ENCODE measurements at places on chromosomes 3 and 15.

DNA sequence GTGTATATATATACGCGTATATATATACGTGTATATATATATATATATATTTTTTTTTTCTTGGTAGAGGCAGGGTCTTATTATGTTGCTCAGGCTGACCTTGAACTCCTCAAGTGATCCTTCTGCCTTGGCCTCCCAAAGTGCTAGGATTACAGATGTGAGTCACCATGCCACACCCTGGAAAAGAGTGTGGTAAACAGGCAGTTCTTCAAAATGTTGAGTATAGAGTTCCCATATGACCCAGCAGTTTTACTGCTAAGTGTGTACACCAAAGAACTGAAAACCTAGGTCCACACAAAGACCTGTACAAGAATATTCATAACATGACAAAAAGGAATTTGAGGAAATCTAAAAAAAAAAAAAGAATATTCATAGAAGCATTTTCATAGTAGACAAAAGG is 71.8 kb upstream of the GCNT3 start:
- no peak for DNase-seq

DNA sequence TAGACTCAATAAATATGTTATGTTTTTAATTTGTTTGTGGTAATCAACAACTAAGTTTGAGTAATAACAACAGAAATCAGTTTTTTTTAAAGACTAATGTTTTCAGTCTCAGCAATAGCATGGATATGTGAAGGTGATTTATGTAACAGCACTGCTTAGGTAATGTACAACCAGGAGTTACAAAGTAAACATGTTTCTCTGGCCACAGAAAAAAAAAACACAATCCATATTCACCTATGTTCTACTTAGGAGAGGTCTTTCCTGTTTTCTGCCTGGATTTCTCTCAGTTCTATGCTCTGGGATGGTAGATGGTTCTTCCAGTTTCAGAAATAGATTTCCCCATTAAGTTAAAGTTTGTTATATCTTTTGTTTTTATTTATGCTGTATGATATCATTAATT is 579.4 kb downstream of the SI start:
- DNase-seq, result no peak

DNA sequence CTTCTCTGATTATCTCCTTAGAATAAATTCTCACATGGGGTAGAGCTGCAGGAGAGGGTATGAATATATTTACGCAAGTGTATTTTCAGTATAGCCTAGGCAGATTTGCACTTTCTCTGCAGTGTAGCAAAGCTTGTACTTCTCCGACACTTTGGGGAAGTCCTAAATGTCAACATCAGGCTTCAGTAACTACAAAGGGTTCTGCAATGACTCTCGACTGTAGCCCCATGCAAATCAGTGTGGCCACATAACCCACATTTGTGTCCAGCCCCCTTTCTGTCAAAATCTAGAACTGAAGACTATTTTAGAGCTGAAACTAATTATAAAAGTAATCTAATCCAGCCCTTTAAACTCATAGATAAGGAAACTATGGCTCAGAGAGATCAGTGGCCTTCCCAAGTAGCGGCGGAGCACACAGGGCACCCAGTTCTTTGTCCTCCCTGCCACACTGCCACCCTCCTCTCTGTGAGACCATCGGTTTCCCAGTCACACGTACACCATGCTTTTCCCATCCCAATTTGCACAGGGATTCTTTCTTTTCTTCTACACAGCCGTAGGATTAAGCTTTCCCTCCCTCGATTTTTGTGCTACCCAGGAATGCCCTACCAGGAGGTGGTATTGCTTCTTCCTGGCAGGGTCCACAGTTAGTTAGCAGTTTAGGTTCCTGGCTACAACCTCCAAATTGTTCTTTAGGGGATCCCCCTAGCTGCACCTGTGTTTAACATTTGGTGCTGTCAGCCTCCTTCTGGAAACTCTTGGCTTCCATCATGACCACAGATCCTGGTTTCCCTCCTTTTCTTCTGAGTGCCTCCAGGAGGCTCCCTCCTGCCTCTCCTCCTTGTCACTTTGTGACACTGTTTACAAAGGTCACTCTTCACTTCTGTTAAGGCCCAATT is 22.9 kb downstream of the MRAS start:
- DNase-seq, result no peak

- no peak for DNase-seq
Observed at GRCh38 chr3:64454768-64455167, 229.5 kb upstream of the PRICKLE2 start.

GRCh38 chr3:41569632-41570305 is 370.5 kb downstream of the CTNNB1 start:
- DNase-seq, result no peak

- DNase-seq, result no peak
Observed at GRCh38 chr15:38605744-38606143, 41.1 kb upstream of the RASGRP1 start.

DNA sequence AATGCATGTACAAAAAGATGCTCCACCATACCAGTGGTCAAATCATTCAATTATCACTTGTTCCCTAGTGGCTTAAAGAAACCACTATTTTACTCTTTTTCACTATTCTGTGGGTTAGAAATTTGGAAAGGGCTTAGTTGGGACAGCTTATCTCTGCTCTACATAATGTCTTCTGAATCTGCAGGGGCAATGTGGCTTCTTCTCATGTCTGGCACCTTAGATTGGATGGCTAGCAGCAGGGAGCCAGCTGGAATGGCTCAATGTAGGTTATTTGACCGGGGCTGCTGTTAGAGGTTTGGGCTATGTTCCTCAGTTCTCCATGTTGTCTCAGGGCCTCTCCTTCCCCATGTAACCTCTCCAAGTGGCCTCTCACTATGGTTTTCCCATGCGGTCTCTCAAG is 57.5 kb upstream of the EPHB1 start:
- DNase-seq, result no peak

GRCh38 chr3:143525408-143525807 is 322.9 kb downstream of the SLC9A9 start:
- DNase-seq, result peak; percentile 45

DNA sequence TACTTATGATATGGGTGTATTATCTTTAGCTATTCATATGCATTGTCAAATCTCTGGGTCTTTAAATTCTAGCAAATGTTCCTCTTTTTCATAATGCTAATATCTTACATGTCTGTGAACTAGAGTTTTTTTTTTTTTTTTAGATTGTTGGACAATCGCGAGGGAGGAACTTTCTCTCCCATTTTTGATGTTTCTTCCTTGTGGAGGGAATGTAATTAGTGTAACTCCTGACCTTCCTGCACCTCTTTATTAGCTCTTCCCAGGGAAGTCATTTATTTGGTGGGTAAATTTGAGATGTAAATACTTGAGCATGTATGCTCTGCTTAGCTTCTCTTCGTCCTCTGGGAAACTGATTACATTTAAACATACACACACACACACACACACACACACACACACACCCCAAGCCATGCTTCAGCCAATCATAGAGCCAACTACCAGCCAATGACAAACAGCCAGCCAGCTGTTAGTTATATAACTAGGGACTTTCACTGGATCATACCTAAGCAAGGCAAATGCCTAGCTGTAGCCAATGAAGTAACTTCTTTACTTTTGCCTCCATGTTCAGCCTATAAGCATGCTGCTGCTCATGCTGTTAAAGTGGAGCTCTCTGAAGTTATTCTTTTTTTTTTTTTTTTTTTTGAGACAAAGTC is 8.3 kb upstream of the USP8 start:
- DNase-seq, result peak; percentile 11

DNA sequence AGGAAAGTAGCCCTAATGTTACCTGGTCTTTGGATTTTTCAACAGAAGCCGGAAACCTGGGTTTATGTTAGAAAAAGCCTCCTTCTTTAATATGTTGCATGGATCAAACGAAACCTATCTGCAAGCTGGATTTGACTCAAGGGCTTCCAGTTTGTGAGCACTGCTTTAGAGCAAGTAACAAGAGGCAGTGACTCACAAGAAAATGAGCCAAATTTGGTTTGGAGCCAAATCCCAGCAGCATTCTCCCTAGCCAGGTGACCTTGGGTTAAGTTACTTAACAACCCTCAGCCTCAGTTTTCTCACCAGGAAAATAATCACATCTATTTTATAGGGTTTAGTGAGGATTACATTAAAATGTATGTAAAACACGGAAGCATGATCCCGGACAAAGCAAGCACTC is 215.2 kb upstream of the PRICKLE2 start:
- peak; percentile 87 for DNase-seq

GRCh38 chr3:143261848-143262247 is 142.3 kb downstream of the CHST2 start:
- no peak for DNase-seq

DNA sequence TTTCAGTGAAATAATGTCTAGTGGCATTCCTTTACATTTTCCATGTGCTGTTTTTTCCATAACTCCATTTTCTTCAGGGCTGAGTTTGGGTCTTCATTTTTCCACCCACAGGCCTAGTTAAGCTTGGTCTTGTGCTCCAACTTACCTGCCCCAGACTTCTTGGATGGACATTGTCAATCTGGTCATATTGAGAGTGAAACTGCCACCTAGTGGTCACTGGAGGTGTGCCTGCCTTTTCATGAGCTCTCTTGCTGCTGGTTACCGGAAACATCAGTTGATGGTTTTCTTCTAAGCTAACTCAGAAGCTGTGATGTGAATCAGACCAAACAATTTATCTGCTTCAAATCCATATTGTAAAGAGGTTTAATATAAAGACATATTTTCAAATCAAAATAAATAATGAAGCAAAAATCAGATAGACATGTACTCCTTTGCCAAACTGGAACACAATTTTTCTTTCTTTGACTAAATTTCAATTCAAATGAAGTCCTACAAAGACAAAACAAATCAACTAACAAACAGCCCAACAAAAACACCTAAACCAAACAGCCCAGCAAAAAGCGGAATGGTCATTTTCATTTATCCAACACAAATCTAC is 135.1 kb upstream of the RASGRP1 start:
- DNase-seq, result peak; percentile 59

- no peak for DNase-seq
Observed at GRCh38 chr15:90598031-90598577, 68.4 kb downstream of the CRTC3 start.

DNA sequence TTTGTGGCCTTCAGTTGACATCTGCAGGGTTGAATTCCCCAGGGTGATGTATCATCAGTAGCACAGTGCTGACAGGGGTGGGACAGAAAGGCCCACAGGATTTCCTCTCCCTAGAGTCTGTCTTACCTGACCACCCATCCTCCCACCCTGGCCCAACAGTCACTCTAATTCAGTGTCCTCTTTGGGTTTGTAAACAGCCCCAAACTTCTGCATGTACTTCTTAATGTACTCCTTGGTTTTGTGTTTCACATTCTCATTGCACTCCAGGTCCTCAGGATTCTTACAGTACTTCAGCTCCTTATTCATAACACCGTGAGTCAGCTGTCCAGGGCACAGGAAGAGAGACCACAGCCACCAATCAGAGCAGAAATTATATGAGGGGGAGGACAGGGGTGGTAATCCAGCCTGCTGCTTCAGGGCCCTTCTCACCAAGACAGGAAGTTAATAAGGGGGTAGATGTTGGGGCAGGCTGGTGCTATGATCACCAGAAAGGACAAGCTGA is 37.5 kb downstream of the NBEAL2 start:
- DNase-seq, result peak; percentile 89

- peak; percentile 41 for DNase-seq
Observed at GRCh38 chr15:49904296-49904695, 214.7 kb downstream of the ATP8B4 start.

DNA sequence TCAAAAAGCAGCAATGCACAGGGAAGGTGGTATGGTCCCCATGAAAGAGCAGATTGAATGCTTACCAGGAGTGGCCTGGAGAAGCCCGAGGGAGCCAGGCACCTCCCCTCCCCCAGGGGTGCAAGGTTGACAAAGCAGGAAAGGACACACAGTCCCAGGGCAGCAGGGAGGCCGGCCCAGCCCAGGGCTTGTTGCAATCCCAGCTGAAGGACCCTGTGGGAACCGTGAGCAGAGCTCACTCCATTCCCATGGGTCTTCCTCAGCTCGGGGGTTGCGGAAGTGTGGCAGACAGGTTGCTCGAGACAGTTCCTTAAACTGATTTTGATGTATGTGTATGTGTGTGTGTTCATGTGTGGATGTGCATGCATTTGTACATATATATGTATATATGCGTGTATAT is 15.8 kb downstream of the UROC1 start:
- no peak for DNase-seq

DNA sequence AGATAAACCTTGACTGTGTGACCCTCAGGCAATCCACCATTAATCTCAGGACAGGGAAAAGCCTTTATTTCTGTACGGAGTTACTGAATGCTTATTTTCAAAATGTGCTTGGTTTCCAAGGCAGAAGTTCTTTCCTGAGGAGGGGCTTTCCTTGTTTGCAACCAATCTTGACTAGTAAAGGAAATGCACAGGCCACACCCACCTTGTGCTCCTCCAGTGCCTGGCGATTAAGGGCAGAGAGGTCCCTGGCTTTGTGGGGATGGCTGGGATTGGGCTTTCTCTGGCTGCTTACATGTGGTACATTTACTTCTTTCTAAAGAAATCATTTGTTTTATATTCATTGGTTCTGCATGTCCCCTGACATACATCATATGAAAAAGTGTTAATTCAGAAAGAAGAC is 47.8 kb downstream of the ZNF621 start:
- DNase-seq, result no peak

GRCh38 chr3:146473726-146474125 is 4.4 kb upstream of the PLSCR2 start:
- no peak for DNase-seq

GRCh38 chr15:38872732-38873131 is 308.1 kb upstream of the RASGRP1 start:
- DNase-seq, result no peak

DNA sequence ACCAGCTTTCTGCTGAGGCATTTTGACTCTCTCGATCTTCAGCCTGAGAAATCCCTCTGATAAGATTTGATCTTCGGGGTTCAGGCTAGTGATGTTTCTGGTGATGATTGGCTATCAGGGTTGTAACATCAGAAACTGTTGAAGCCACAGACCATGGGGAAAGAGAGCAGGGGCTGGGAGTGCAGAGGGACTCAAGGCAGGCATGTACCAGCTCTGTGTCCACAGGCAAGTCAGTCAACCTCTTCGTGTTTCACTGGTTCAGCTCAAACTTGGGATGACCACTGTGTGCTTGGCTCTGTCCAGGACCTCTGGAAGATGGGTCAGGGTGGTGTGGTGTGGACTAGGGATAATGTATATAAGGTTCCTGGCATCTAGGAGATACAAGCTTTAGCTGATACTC is 116.5 kb downstream of the EEFSEC start:
- no peak for DNase-seq

- DNase-seq, result no peak
Observed at GRCh38 chr15:81908111-81908510, 137.7 kb downstream of the MEX3B start.

GRCh38 chr3:98532275-98532637 is 478 bp downstream of the GPR15 start:
- DNase-seq, result no peak

DNA sequence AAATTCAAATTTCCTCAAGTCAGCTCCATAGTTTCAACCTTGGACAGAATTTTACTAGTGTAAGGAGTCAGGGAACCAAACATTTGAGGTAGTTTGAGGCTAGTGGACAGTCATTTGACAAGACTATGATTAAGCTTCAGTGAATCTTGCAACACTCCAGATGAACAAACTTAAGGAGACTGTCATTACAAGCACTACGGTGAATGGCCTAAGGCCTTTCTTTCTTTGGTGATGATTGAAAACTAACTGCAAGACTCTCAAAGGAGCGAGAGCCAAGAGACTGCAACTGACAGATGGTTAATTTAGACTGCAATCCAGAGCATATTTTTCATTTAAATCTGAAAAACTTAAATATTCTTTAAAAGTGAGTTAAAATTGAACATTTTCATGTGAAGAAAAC is 272.3 kb upstream of the NECTIN3 start:
- no peak for DNase-seq

Data from fibroblast of skin of right quadriceps (primary cell).